ENCODE measurements at places on chromosomes 5 and 9. TPM values are rescaled to one million over a fixed set of nuclear protein-coding genes. Genes with fewer than 3 reads are reported as not detected.

Gene CNTFR
- 4.6 TPM for total RNA-seq

Gene GADD45G
- total RNA-seq: 18.7 TPM

DNA sequence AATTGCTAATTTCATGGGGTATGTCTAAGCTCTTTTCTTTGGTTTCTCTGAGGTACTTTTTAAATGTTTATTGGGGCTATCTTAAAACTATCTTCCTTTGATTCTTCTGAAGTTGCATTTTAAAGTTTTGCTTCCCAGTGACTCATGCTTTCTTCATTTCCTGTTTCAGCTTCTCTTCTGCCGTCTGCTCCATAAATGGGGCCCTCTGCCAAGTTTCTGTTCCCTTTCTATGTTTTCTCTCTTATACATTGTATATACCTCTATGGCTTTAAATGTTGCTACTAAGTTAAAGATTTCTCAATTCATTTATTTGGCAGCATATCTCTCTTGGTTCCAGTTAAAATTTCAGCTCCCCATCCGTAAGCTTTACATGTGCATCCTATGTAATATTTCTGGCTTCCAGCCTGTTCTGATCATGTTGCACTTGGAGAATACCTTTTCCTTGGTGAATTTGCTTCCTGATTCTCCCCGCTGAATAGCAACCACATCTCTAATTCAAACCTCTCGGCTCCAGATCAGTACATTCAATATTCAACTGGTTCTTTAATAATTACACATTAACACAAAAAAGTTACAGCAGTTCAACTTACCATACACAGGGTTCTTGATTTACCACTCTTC is 125.3 kb downstream of the ST8SIA4 start:
- no peak for DNase-seq

DNA sequence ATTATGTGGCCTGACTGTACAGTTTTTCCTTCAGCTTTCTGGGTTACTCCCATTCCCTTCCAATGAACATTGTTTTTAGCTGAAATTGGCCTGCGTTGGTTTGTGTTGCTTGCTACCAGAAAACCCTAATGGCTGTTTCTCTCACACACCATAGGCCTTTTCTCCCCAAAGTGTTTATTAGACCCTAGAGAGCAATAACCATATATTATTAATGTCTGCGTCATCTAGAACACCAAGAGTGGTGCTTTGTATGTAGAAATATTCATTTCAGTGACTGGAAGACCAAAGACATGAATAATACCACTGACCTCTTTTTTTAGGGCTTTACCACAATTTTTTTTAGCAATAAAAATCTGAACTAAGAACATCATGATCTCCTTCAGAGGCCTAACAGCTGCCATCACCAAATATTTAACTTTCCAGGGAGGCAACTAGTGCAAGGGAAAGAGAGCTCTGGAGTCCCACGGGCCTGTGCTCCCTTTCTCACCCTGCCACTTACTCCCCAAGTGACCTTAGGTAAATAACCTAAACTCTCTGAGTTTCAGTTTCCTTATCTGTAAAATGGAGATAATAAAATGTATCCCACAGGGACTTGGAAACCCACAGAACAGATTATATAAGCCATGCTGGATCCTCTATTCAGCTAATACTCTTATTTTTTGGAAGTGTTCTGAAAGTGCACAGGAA is 201.9 kb upstream of the ISL1 start:
- DNase-seq: no peak

DNA sequence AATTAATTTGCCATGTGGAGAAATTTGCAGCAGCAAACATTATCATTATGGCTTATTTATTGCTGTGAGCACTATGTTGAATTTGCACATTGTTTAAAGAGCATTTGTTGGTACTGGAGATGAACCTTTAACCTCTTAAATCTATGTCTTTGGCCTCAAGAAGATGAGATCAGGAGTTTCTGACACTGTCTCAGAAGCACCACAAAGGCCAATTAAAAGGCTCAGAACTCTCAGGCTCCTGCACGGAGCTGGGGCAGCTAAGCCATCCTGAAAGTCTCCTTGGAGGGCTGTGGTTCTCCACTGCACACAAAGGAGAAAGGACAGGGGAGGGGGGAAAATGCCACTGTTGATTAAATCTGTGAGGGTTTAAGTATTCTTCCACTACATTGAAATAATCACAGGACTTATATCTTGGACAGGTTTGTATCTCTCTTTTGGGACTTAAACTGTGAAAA is 33.1 kb downstream of the ZNF366 start:
- no peak for DNase-seq

All from esophagus squamous epithelium (tissue), 5 donors.